ENCODE measurements at places on chromosomes 7 and 10.

DNA sequence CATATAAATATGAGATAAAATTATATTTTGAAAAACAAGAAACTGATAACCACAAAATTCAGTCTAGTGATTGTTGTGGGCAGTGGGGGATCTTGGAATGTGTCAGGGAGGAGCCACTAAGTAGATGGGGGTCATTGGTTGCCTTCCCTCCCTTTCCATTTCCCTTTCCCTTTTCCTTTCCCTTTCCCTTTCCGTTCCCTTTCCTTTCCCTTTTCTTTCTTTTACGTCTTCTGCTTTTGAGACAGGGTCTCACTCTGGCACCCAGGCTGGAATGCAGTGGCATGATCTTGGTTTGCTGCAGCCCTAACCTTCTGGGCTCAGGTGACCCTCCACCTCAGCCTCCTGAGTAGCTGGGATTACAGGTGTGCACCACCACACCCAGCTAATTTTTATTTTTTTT lies 51.0 kb downstream of the DYNC2I1 start:
- DNase-seq: no peak

DNA sequence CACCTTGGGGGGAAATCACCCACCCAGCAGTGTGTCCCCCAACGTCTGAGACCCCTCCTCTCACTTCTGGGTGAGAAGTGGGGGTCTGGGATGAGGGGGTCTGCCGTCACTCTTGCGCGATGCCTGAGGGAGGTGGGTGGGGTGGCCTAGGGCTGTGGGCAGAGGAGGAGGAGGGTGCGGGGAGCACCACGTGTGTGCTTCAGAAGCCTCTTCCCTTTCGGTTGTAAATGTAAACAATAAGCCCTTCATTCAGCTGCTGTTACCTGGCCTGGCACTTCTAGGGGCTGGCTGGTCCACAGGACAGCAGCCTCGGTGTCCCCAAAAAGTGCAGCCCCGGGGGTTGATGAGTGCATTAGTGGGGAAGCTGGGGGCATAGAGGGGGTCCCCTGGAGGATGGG lies 1.3 kb downstream of the CLIP2 start:
- DNase-seq: no peak

DNA sequence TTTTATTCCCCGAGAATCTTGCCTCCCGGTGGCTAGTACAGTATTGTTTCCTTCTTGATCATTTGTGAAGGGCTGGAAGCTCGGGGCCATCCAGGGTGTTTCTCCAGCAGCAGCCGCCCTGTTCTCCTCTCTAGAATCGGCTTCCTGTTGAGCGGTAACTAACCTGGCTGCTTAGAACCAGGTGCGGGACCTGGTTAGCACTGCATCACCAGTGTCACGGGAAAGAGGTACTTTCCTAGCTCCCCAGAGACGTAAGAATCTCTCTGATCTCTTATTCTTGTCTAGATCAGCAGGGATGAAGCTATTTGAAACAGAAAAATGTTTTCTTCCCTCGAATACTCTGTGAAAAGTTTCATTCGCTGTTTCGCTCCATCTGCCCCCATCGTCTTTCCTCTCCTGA lies 239.2 kb downstream of the CELF2 start:
- no peak for DNase-seq

- DNase-seq: no peak
These were observed 1.7 kb downstream of the SFXN3 start for GRCh38 chr10:101032637-101033224.

DNA sequence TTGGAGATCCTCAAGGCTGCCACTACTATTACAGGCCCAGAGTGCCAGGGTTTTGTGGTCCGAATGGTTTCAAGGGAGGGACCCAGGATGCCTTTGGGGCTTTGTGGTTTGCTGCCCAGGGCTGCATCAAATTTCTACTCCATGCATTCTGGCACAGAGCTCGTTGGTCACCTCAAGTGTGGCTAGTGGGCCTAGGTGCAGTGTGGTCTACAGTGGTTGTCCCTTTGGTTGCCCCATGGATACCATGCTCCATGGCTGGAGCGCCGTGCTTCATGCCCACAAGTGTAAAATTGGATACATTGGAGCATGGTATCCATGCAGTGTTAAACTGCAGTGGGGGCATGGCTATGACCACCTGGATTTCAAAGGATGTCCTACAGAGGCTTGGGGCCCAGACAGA lies 5.4 kb upstream of the PRF1 start:
- no peak for DNase-seq

DNA sequence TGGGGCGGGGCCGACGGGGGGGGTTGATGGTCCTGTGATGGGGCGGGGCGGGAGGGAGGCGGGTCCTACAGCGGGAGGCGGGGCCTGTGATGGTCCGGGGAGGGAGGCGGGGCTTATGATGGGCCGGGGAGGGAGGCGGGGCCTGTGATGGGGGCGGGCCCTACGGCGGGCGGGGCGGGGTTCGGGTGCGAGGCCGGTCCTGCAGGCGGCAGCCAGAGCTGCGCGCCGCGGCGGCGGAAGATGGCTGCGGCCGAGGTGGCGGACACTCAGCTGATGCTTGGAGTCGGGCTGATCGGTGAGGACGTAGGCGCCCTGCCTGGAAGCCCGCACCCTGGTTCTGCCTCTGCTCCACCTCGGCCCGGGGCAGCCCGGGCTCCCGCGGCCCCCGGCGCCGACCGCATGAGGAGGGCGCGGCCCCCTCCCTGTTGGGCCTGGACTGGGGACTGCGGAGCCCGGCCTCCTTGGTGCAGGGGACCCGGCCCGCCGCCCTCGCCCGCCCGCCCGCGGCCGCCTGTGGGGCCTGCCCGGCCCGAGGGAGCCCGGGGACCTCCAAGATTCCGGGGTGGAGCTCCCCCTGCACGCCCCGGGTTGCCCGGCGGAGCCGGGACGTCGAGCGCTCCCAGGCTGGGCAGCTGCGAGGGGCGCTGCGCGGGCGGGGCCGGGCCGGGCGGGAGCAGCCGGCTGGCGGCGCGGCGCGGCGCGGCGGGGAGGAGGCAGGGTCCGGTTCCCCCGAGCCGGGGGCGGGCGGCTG lies at the start of gene DENND10:
Gene DENND10 (plus strand): TSS at position 211 of the 751 bp plus-strand sequence. CDS start 30 bp downstream, at position 241.
- DNase-seq: peak; percentile 83

All from H1 (cell line).